CD4-positive, alpha-beta T cell treated with Interleukin-6 for 4 hours (primary cell): ENCODE measurements at places on chromosomes 1 and 21.
A peak's percentile ranks its signal among the peaks of the same experiment; 100 is the strongest.

- DNase-seq: no peak
Measured at GRCh38 chr1:116131866-116132605, 20.8 kb downstream of the MAB21L3 start.

GRCh38 chr1:207334337-207334736, 12.9 kb downstream of the CD55 start:
- DNase-seq: no peak

DNA sequence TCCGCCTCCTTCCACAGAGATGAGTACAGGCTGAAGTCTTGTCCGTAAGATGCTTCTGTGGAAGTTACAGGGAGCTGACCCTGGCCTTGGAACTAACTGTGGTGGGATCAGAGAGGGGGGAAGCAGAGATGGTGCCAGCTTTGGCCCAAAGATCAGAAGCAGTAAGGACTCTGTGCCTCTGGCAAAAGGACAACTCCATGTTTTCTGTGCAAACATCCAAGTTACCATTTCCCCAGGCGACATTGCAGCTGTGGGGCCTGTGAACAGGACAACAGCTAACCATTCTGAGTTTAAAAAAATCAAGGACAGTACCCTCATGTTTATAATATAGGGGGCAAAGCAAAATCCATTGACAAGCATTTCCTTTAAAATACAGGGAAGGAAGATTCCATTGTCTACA, 38.4 kb downstream of the TEX35 start:
- no peak for DNase-seq

- DNase-seq: no peak
Measured at GRCh38 chr1:59215766-59216291, 81.1 kb upstream of the FGGY start.

DNA sequence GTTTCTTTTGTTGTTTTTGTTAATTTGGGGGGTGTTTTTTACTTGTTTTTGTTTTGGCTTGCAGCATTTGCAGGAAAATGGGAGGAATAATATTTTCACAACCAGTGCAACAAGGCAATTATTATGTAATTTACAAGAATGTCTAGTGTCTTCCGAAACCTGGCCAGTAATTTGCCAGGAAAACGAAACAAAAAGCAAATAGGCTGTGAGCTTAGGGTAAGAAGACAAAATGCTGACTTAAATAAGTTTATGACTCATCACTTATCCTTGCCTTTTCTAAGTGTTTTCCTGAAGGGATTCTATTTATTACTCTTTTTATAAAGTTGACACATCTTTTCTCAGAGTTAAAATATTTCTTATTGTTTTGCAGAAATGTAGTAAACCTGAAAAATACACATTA, 49.8 kb downstream of the KCNT2 start:
- no peak for DNase-seq

- DNase-seq: peak; percentile 41
Measured at GRCh38 chr1:100445565-100445964, 92.4 kb upstream of the GPR88 start.
